ENCODE measurements at places on chromosomes 7 and 10.

GRCh38 chr10:30460121-30460520 is 26.1 kb downstream of the MAP3K8 start:
- no peak for DNase-seq

DNA sequence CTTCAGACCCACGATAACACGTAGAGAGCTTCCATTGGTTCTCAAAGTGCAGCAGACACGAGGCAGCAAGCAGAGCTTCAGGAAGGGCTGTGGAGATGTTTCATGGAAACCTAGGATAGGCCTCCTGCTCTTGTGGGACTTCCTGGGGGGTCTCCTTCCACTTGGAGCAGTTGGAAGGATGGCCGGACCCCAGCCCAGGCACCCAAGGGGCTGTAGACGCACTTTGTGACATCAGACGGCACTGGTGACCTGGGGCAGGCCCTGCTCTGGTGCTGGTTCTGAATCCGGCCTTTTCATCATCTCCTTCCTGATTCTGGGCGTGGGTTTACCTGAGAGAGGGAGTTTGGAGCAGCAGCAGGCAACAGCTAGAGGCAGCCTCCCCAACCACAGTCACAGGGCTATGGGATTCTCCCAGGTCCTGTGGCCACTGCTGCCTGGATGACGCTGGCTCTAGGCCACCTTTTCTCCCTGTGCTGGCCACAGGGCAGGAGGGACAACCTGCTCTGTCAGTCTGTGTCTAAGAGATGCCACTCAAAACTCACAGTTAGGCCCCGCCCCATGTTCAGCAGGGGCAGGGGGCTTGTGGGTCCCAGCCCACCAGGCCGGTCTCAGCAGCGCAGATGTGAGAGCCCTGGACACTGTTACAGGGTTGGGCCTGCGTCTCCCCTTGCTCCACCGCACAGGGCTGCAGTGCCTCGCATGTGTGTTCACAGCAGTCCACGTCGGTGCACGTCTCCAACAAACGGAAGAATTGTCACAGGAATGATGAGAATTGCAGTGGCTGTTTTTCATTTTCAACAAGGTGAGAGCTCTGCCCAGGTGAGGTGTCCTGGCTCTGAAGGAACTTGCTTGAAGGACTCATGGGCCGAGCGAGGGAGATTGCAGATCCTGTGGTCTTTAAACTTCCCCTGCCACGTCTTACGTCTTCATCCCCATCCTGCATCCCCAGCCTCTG is 569.3 kb downstream of the TCERG1L start:
- DNase-seq: no peak

DNA sequence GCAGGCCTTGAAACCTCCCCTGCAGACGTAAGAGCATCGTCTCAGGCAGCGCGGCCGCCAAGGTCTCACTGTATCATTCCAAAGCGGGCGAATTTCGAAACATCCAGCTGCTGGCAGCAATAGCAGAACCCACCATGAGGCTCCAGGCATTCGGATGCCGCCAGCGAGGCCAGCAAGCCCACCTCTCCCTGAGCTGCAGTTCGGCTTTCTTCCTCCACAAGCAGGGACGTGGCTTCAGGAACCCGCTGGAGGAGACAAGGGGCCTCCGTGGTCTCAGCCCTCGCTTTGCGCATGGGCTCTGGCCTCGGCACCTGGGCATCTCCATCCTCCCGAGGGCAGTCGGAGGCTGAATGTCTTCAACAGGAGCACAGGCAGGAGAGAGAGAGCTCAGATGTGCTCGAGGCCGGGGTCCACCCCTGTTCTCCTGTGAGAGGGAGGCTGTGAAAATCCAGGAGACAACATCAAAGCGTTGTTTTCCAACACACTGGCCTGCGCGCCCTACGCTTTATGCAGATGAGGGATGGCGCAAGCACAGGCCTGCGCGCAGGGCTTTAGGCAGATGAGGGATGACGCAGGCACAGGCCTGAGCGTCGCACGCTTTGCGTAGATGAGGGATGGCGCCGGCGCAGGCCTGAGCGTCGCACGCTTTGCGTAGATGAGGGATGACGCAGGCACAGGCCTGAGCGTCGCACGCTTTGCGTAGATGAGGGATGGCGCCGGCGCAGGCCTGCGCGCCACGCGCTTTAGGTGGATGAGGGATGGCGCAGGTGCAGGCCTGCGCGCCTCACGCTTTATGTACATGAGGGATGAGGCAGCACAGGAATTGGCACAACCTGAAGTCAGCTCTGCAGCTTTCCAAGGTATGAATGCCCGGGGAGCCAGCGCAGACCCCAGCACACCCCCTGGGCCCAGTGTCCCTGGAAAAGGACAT is 103.2 kb downstream of the WDR37 start:
- DNase-seq: no peak

DNA sequence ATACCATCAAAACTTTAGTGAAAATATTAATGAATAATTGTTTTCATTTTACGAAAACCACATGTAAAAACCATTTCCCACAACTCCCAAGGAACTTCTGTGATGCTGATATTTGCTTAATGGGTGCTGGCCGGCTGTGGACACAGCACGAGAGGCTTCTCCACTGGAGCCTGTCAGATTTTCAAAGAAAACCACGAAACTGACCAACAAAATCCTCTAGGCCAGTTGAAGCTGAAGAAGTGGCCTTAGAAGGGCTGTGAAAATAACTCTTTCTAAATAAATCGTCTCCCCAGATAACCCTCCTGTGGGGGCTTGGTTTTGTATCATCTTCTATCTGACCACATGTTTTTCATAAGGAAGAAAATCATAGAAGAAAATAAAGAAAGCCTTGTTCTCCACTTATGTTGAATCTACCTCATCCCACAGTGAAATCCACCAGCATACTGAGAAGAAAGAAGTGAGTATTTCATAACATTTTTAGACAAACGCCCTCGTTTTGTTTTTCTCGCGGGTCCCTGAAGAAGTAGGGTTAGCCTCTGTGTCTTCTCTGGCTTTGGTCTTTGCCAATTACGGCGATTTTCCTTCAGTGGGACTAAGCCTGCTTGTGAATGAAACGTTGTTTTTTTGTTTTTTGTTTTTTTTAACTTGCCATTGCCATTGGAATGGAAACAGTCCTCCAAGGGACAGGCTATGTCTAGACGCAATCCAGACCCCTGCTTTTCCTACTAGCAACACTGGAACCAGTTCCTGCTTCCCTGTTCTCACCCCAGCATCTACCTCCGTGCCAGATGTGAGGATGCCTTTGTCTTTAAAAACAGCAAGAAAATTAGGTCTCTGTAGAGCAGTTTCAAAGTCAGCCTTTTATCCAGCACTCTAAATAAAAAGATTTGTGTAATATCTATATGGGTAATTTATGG is 123.9 kb downstream of the ADAM12 start:
- no peak for DNase-seq

- DNase-seq: no peak
These were observed 102.6 kb upstream of the FEZF1 start for GRCh38 chr7:122407195-122407594.

- DNase-seq: no peak
These were observed 111.8 kb downstream of the ADK start for GRCh38 chr10:74262856-74263255.

GRCh38 chr10:31937371-31937770 is 8.7 kb upstream of the ARHGAP12 start:
- DNase-seq: no peak

DNA sequence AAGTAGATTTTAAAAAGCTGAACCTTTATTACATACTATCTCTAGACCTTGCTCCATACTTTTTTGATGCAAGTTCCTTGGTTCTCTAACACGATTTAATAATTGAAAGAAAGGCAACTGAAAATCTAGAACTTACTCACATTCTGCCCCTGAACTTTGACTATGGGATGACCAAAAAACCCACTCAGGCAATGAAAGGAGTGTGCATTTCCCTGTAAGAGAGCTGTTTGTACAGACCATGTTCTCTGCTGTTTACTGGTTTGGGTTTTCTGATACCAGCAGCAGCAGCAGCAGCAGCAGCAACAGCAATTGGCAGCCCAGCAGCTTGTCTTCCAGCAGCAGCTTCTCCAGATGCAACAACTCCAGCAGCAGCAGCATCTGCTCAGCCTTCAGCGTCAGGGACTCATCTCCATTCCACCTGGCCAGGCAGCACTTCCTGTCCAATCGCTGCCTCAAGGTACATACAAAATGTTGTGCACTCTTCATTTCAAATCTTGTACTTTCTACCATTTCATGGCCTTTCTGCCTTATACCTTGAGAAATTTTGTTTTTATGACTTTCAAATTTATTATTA is 216.7 kb downstream of the FOXP2 start:
- no peak for DNase-seq

- no peak for DNase-seq
These were observed 246.1 kb downstream of the KLF6 start for GRCh38 chr10:3538656-3539531.

- no peak for DNase-seq
These were observed 841.3 kb upstream of the ZWINT start for GRCh38 chr10:57202356-57202755.

- DNase-seq: no peak
These were observed 71.2 kb downstream of the GRB10 start for GRCh38 chr7:50711271-50712175.

- no peak for DNase-seq
These were observed 33.1 kb downstream of the NACAD start for GRCh38 chr7:45055594-45056219.

DNA sequence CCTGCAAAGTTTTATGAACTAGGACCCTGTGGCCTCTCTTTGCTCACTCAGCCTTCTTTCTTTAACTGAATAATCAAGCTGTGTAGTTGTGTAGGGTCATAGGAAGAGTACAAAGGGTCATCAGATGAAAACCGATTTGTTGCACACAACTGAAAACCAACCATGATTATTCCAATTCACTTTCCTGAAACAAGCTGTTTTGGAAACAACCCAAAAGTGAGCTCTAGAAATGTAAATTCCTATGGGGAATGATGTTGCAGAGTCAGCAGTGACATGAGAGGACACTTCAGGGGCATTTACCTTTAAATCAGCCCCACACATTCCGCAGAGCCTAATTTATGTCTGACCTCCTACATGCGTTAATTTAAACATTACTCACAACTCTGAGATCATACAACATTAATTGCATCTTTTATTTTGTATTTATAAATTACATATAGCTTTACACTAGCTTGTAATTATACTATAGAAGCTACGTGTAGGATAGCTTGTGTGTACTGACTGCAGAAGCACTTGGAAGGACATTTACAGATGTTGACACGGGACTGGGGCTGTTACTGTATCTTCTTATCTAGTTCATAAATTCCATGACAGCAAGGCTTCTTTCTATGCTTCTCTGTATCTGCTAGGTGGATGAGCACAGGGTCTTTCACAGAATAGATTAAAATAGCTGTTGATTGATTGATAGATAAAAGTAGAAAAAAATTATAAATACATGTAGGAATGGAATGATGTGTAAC is 139.9 kb upstream of the AKR1E2 start:
- no peak for DNase-seq

GRCh38 chr10:24894309-24894708 is 58.1 kb downstream of the PRTFDC1 start:
- no peak for DNase-seq

GRCh38 chr7:78953726-78954363 is 499.6 kb downstream of the MAGI2 start:
- no peak for DNase-seq

DNA sequence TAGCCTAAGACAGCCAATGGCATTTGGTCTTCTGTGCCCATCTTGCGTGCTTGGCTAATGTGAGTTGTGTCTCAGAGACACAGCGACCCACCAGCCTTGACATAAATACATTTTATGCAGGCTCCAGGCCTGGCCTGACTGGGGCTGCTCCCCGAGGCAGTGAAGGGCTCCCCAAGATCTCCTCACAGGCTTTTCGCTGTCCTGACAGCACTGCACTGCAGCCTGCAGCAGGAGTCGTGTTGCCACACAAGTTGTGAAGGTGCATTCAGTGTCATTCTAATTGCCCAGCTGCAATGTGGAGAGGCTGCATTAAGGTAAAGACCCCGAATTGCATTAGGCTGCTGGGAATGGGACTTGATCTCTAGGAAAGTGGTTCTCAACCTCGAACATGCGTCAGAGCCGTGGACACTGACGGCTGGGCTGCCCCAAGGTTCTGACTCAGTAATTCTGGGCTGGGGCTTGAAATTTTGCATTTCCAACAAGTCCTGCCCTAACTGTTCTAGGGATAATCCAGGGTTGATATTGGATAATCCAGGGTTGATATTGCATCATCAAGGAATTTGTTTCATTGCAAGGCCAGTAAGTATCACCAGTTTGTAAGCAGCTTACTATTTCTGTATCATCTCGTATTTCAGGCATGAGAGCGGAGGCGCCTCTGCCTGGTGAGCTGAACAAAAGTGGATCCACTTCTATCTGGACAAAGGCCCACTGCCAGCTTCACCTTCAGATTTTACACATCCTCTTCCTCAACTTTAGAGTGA is 108.7 kb upstream of the INSIG1 start:
- no peak for DNase-seq

- DNase-seq: no peak
These were observed 65.9 kb downstream of the CLIP2 start for GRCh38 chr7:74355091-74355490.

DNA sequence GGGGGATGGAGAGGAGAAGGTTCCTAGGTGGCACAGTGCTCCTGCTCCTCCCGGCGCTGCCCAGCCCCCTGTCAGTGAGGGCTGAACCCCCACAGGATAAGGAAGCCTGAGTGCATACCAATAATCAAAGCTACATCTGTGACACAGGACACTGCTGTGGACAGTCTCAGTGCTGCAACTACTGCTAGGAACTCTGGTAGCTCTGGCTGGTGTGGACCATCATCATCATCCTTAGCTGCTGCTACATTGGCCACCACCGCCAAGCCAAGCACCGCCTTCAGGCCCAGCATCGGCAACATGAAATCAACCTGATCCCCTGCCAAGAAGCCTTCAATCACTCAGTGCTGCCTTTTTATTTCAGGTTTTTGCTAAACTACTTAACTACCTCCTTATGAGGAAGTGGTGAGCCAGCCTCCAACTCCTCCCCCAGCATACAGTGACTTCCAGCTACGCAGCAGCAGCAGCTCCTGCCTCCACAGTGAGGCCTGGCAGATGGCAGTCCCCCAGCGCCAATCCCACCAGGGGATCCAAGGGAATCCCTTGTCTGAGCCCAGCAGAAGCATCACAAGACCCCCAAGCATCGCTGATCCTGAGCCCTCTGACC is 32.1 kb upstream of the SLC26A4 start:
- no peak for DNase-seq

DNA sequence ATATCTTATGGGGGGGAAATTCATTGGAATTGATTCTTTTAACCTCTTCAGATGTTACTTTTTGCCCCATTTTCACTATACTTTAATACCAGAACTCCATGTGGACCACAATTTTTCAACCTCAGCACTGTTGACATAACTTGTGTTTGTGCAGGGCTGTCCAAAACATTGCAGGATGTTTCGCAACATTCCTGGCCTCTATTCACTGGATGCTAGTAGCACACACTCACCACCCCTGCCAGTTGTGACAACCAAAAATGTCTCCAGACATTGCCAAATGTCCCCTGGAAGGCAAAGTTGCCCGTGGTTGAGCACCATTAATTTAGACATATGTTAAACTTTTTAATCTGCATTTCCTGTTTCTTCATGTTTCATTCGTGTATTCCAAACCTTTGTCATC is 234.7 kb downstream of the GFRA1 start:
- no peak for DNase-seq

GRCh38 chr7:69105092-69105491 is 493.2 kb upstream of the AUTS2 start:
- DNase-seq: no peak
